GM23248 (cell line): ENCODE measurements at places on chromosomes 13 and 19. TPM values are rescaled to one million over a fixed set of nuclear protein-coding genes. Genes with fewer than 3 reads are reported as not detected.

Gene LILRA1
- total RNA-seq = not detected in 2 replicates

DNA sequence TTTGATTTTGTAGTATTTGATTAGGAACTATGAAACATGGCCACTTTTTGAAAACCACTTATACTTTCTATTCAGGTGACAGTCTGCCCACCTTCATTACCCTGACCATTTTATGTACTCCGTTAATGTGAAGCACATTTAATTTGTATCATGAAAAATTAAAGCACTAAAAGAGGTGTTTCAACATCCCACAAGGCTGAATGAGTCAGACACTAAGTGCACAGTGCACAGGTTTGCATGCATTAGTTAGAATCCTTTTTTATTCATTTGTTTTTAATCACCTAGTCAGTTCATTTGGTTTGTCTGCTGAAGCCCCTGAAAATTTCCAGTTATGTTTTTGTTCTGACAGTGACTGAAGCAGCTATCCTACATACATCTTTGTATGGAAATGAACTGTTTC, 271.0 kb downstream of the SLITRK5 start:
- no peak for DNase-seq

GRCh38 chr19:2015608-2015950, at the start of gene BTBD2:
Gene BTBD2 (minus strand): TSS chr19:2015714. CDS start chr19:2015703, 11 bp downstream.
- DNase-seq = peak; percentile 72

DNA sequence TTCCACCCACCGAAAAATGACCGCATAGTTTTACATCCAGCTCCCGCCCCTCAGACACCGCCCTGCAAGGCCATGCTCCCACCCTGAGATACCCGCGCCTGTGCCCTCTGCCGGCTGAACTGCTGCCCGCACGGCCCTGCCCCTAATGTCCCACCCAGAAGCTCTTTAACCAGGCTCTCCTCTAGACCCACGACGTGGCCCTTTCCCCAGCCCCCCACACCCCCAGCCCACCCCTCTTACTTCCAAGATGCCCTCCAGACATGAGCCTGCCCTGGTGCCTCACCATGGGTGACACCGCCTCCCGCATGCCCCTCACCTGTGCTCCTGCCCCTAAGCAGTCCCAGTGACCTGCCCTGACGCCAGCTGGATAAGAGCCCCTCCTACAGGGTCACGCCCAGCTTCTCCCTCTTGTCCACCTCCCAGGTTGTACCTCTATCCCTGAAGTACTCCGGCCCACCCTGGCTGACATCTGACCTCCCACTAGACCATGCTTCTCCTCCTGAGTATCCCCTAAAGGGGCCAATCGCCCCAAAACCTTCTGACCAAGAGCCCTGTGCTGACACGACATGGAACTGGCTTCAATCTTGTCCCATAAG, 51.2 kb downstream of the COLGALT1 start:
- no peak for DNase-seq

DNA sequence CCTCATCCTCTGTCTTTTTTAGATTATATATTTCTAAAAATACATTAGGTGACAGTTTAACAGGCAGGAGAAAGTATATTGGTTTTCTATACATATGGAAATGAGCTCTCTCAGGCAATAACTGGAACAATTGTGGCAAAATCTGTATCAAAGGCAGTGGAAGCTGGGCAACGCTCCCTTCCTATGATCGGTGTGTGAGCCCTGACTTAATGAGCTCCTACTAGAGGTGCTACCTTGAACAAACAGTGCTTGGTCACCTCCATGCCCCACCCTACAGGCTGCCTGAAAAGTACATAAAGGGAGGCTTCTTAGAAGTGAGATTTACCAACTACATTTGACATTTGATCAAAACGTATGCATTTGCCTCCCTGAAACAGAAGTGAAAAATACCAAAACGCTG, 185.3 kb downstream of the EFNB2 start:
- DNase-seq = no peak

- DNase-seq = no peak
Measured at GRCh38 chr13:111904701-111905608, 162.0 kb upstream of the SOX1 start.
